ENCODE measurements at places on chromosomes 16 and 17.

DNA sequence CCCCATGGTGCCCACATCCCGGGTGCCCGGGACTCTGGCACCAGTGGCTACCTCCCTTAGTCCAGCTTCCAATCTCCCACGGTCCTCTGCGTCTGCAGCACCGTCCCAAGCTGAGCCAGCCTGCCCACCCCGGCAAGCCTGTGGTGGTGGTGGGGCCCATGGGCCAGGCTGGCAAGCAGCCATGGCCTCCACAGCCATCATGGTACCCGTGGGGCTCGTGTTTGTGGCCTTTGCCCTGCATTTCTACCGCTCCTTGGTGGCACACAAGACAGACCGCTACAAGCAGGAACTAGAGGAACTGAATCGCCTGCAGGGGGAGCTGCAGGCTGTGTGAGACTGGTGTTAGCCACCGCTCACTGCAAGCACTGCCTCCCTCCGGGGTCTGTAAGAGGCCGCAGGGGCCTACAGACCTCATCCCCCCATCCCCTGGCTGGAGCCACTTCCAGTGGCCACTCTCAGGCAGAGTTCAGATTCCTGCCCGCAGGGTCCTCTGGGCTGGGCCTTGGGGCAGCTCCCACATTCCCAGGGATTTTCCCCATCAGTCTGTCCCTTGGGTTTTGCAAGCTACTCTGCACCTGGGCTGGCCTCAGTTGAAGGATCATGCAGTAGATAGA lies 3.9 kb upstream of the SETD1A start:
- peak; percentile 88 for DNase-seq

- no peak for DNase-seq
Observed at GRCh38 chr17:67492824-67493517, 115.9 kb downstream of the PITPNC1 start.

DNA sequence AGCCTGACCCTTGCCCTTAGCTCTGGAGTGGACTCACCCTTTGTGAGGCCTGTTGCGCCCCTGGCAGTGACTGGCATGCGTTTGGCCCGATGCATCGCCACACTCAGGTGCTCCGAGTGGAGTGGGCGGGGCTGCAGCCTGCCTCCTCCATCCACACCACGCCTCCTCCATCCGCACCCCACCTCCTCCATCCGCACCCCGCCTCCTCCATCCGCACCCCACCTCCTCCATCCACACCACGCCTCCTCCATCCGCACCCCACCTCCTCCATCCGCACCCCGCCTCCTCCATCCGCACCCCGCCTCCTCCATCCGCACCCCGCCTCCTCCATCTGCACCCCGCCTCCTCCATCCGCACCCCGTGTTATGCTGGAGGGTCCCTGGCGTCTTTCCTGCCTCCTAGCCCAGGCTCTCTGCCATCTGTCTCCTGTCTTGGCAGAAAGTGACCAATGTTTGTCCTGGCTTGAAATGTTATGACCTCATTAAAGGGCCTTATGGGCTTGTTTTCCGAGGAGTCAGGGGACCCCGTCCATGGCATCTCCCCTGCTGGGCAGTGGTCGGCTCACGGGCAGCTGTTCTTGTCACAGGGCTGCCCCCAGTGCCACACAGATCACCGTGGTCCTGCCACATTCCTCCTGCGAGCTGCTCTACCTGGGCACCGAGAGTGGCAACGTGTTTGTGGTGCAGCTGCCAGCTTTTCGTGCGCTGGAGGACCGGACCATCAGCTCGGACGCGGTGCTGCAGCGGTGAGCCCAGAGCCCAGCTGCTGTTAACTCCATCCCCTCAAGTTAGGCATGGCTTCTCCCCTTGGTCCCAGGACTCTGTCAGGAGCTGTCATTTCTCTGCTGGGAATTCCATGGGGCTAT lies 28.7 kb upstream of the MYO15B start:
- DNase-seq, result peak; percentile 26

GRCh38 chr17:61411261-61412142 lies 11.9 kb downstream of the TBX2 start:
- DNase-seq, result peak; percentile 89

DNA sequence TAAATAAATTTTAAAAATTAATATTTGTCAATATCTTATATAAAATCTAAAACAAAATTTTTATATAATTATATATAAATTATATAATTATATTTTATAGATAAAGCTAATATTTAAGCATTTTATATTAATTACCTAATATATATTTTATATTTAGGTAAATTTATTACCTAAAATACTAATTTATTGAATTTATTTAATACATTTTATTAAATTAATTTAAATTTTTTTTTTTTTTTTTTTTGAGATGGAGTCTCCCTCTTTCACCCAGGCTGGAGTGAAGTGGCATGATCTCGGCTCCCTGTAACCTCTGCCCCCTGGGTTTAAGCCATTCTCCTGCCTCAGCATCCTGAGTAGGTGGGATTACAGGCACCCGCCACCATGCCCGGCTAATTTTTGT lies 22.4 kb downstream of the ATAD5 start:
- no peak for DNase-seq

- no peak for DNase-seq
Observed at GRCh38 chr17:9958586-9959281, 53.7 kb upstream of the RCVRN start.

- DNase-seq, result no peak
Observed at GRCh38 chr16:83940119-83940518, 12.9 kb upstream of the OSGIN1 start.

GRCh38 chr17:77214743-77215142 lies 74.0 kb downstream of the SEC14L1 start:
- no peak for DNase-seq

GRCh38 chr16:35745821-35746248 lies 2286.4 kb downstream of the TP53TG3F start:
- DNase-seq, result no peak

DNA sequence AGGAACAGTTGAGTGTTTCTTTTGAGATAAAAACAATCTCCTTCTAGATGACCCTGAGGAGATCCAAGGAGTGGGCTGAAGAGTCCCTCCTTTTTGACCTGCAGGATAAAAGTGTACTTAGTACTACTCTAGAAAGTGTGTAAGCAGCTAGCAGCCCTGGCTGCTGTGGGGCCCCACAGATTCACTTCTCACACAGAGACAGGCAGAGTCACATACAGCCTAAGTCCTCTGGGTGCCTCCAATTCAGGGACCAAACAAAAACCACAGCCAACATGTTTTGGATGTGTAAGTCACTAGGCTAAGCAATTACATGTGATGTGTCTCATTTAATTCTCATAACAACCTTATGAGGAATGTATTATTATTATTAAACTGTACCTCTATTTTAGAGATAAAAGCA lies 97.1 kb downstream of the TMEM100 start:
- DNase-seq, result no peak

DNA sequence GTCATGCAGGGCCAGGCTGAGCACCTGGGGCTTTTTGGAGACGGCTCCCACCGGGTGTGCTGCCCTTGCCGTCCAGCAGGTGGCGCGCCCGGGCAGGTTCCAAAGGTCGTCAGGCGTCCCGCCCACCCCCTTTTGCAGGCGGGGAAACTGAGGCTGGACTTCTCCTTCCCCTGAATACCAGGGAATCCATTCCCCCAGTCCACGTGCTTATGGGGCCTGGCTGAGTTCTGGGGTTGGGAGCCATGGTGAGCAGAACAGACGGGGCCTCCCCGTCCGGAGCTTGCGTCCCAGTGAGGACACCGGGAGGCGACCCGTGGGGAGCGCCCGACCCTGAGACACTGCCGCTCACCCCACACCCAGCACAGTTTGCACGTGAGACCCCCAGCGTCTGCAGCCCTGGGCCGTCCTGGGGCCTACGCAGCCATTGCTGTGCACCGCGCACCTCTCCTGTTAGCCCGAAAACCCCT lies 51.8 kb upstream of the JPH3 start:
- peak; percentile 59 for DNase-seq

GRCh38 chr16:81337097-81337496 lies 22.3 kb downstream of the GAN start:
- no peak for DNase-seq

DNA sequence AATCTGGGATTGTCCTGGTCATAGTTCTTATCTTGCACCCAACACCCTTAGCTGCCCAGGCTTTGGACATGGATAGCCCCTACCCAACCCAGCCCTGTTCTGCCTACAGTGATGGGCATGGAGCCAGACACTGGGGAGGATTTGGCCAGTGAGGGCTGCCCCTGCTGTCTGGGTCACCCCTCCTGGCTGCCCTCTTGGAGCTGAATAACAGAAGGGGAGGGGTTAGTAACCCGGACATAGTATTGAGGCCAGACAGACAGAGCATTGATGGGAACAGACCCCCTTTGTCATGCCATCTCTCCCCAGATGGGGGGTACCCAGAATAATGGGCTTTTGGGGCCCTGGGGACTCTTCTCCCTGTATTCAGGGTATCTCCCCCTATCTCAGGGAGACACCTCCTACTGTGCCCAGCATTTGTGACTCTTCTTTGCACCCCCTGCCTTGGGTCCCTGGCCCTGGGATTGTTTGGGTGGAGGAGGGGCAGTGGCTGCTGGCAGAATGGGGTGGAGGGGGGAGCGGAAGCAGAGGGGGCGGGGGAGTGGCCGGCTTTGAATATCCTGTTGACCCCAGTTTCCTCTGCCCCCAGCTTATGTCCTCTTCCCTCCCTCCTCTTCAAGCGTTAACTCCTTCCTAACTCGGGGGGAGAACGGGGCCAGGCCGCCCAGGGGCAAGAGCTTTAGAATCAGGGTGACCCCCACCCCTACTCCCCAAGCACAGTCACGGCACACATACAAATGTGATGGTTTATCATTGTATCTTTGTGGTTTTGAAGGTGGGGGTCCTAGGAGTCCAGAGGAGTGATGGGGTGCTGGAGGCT lies 17.0 kb downstream of the GJD3 start:
- DNase-seq, result peak; percentile 53
